CD8-positive, alpha-beta memory T cell (primary cell): ENCODE measurements at places on chromosomes 5 and 9. TPM values are rescaled to one million over a fixed set of nuclear protein-coding genes. Genes with fewer than 3 reads are reported as not detected.

MAST4 gene
- 6.5 TPM for total RNA-seq

TMOD1 gene
- 1.5 TPM for total RNA-seq

SHOC1 gene
- total RNA-seq: not detected

RMI1 gene
- 29.0 TPM for total RNA-seq

PGM5 gene
- not detected for total RNA-seq

- H3K4me1 ChIP-seq: peaks cover 7% of the 10 kb centered on the region
- no peak overlapping the region for H3K27ac ChIP-seq
- DNase-seq: no peak
- no peak overlapping the region for H3K4me3 ChIP-seq
- H3K27me3 ChIP-seq: no peaks in the 10 kb centered on the region
These were observed 75.4 kb downstream of the SLC38A9 start for GRCh38 chr5:55636683-55637082.

GRCh38 chr9:34862043-34862442 lies 96.0 kb upstream of the PHF24 start:
- no peaks in the 10 kb centered on the region for H3K36me3 ChIP-seq
- peaks cover 3% of the 10 kb centered on the region for H3K27me3 ChIP-seq
- H3K4me1 ChIP-seq: no peaks in the 10 kb centered on the region
- no peak overlapping the region for H3K4me3 ChIP-seq
- no peak for DNase-seq
- H3K27ac ChIP-seq: no peak overlapping the region

- DNase-seq: no peak
- no peaks in the 10 kb centered on the region for H3K36me3 ChIP-seq
- H3K4me1 ChIP-seq: peaks cover 28% of the 10 kb centered on the region
- no peak overlapping the region for H3K4me3 ChIP-seq
- H3K27ac ChIP-seq: no peak overlapping the region
These were observed 6.3 kb downstream of the PRR7 start for GRCh38 chr5:177452688-177453638.

GRCh38 chr5:51598026-51598425 lies 214.8 kb downstream of the ISL1 start:
- H3K27me3 ChIP-seq: no peaks in the 10 kb centered on the region
- H3K4me1 ChIP-seq: no peaks in the 10 kb centered on the region
- no peaks in the 10 kb centered on the region for H3K36me3 ChIP-seq
- H3K4me3 ChIP-seq: no peak overlapping the region

DNA sequence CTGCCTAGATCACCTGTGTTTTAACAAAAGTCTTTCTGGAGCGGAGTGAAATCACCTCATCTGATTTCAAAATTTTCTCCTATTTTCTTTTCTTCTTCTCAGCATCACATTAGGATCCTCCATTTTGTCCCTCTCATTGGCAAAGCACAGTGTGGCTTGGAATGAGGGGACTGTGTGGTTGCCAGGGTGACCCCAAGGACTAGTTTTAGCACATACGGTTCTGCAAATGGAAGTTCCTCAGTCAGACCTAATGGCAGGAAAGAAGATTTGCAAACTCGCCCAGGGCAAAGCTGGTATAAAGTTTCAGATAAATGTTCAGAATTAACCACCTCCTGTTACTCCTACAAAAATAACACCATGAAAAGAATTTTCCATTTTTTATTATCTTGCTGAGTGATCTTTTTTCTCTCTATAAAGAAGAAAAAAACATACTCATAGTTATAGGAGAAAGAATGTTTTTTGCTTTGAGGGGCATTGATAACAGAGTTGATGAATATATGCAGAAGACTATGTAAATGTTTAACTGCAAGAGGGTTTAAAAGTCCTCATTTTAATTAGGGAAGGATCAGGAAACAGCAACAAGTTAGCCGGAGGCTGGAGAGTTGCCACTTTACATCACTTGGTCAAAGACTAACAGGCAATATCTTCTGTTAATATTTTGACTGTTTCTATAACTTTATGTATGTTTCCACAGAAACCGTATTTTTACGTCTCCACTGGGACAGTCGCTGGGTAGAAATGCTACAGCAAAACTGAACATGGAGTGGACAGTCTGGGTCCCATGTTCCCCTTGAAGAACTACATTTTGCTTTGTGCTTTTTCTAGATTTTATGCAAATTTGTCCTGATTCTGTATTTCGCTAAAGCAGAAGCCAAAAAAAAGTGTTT lies 257.8 kb downstream of the NR2F1-AS1 start:
- no peak overlapping the region for H3K4me3 ChIP-seq
- no peak overlapping the region for H3K27ac ChIP-seq
- no peaks in the 10 kb centered on the region for H3K27me3 ChIP-seq

- H3K4me3 ChIP-seq: no peak overlapping the region
- H3K27ac ChIP-seq: no peak overlapping the region
- no peak for DNase-seq
- H3K27me3 ChIP-seq: no peaks in the 10 kb centered on the region
- H3K4me1 ChIP-seq: no peaks in the 10 kb centered on the region
- no peaks in the 10 kb centered on the region for H3K36me3 ChIP-seq
These were observed 22.9 kb downstream of the DNAH5 start for GRCh38 chr5:13921578-13921977.

- no peak for DNase-seq
- H3K27ac ChIP-seq: no peak overlapping the region
- H3K4me3 ChIP-seq: no peak overlapping the region
- H3K4me1 ChIP-seq: peaks cover 23% of the 10 kb centered on the region
- peaks cover 4% of the 10 kb centered on the region for H3K36me3 ChIP-seq
- no peaks in the 10 kb centered on the region for H3K27me3 ChIP-seq
These were observed 4.3 kb downstream of the GFM2 start for GRCh38 chr5:74762599-74762998.

DNA sequence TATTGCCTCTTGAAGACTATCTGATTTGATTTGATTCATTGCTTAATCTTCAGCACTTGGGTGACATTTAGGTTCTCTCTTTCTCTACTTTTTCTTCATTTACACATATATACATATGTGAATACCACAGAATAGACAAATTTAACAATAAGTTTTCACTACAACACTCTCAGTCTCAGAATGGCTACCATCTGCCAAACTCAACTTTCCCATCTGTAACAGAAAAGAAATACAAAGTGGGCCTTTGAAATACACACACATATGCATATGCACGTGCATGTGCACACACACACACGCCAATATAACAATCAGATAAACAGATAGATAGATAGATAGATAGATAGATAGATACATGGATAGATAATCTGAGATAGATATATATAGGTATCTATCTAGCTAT lies 762.8 kb upstream of the NUDT12 start:
- DNase-seq: no peak
- H3K4me3 ChIP-seq: no peak overlapping the region

DNA sequence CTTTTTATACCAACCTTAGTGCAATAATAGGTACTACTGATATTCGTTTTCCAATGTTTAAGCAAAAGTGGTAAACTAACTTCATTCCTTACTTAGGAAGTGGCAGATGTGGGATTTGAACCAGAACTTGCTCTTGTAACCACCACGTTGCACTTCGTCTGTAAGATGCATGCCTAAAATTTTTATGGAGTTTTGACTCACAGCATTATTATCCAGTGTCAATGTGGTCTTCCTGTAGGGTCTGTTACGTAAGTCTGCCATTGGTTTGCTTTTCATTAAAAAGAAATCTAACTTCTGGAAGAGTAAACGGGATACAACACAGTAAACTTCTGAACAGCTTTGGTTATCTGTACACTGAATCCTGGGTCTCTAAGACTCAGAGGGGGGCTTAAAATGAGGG lies 521.0 kb upstream of the WWC1 start:
- H3K36me3 ChIP-seq: no peaks in the 10 kb centered on the region
- H3K27ac ChIP-seq: no peak overlapping the region
- no peaks in the 10 kb centered on the region for H3K27me3 ChIP-seq

GRCh38 chr5:102542057-102542456 lies 43.3 kb upstream of the SLCO6A1 start:
- H3K27ac ChIP-seq: no peak overlapping the region
- DNase-seq: no peak
- no peaks in the 10 kb centered on the region for H3K36me3 ChIP-seq
- no peaks in the 10 kb centered on the region for H3K4me1 ChIP-seq

- no peak for DNase-seq
- H3K36me3 ChIP-seq: no peaks in the 10 kb centered on the region
- H3K4me3 ChIP-seq: no peak overlapping the region
- H3K4me1 ChIP-seq: no peaks in the 10 kb centered on the region
- H3K27me3 ChIP-seq: no peaks in the 10 kb centered on the region
These were observed 47.5 kb downstream of the NLN start for GRCh38 chr5:65769539-65769938.

GRCh38 chr5:140140435-140140834 lies 14.7 kb downstream of the IGIP start:
- DNase-seq: no peak
- peaks cover 8% of the 10 kb centered on the region for H3K27me3 ChIP-seq
- no peak overlapping the region for H3K27ac ChIP-seq
- H3K36me3 ChIP-seq: no peaks in the 10 kb centered on the region

- H3K36me3 ChIP-seq: no peaks in the 10 kb centered on the region
- DNase-seq: no peak
- peaks cover 44% of the 10 kb centered on the region for H3K4me1 ChIP-seq
- H3K27ac ChIP-seq: peak overlapping the region; percentile 64
- peak overlapping the region; percentile 82 for H3K4me3 ChIP-seq
These were observed 45.4 kb downstream of the PTTG1 start for GRCh38 chr5:160466889-160467554.

GRCh38 chr5:83632874-83633273 lies 87.8 kb downstream of the HAPLN1 start:
- H3K4me3 ChIP-seq: no peak overlapping the region
- H3K36me3 ChIP-seq: no peaks in the 10 kb centered on the region
- no peaks in the 10 kb centered on the region for H3K27me3 ChIP-seq
- no peak for DNase-seq
- H3K4me1 ChIP-seq: no peaks in the 10 kb centered on the region

DNA sequence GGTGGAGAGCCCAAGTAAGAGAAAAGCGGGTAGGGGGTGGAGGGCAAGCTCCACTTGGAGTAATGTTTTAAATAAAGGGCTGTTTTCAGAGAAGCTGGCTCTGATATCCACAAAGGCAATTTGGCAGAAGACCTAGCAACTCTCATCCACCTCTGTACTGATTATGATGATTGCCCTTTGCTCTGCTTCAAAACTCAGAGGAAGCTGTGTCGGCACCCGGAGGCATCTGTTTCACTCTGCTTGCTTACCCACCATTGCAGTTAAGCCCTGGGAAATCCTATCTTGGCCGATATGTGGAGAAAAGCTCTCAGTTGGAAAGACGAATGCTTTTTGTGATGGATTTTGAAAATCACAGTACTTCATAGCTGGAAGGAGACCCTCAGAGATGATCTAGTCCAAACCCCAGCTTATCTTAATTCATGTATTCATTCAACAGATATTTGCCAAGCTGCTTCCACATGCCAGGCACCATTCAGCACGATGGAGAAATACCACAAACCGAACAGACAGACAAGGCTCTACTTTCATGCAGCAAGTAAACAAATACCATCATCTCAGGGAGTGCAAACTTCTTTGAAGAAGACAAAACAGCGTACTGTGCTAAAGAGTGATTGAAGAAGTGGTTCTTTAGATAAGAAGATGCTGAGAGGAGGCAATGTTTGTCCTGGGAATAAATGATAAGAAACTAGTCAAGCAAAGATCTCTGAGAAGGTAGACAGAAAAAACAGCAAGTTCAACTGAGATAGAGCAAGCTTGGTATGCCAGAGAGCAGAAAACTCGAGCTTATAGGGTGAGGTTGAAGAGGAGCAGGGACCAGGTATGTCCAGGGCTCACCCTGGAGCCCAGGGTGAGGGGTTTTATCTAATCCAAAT lies 140.4 kb upstream of the SPDL1 start:
- H3K36me3 ChIP-seq: no peaks in the 10 kb centered on the region
- H3K27ac ChIP-seq: no peak overlapping the region
- H3K4me1 ChIP-seq: no peaks in the 10 kb centered on the region
- no peaks in the 10 kb centered on the region for H3K27me3 ChIP-seq

GRCh38 chr5:175015028-175015685 lies 290.8 kb downstream of the MSX2 start:
- DNase-seq: no peak
- no peaks in the 10 kb centered on the region for H3K4me1 ChIP-seq
- H3K36me3 ChIP-seq: no peaks in the 10 kb centered on the region
- H3K27me3 ChIP-seq: no peaks in the 10 kb centered on the region

GRCh38 chr9:113611461-113612215 lies 148.1 kb downstream of the RGS3 start:
- H3K4me3 ChIP-seq: no peak overlapping the region
- no peak for DNase-seq
- H3K36me3 ChIP-seq: no peaks in the 10 kb centered on the region
- H3K4me1 ChIP-seq: no peaks in the 10 kb centered on the region

- no peaks in the 10 kb centered on the region for H3K36me3 ChIP-seq
- no peaks in the 10 kb centered on the region for H3K27me3 ChIP-seq
- H3K27ac ChIP-seq: no peak overlapping the region
These were observed 25.0 kb downstream of the CCDC187 start for GRCh38 chr9:136278894-136279293.
